Gastrocnemius medialis (tissue), 4 donors: ENCODE measurements at places on chromosomes 2 and 18. TPM values are rescaled to one million over a fixed set of nuclear protein-coding genes. Genes with fewer than 3 reads are reported as not detected.

- H3K4me3 ChIP-seq = peak overlapping the region; percentile 91
- peaks cover 8% of the 10 kb centered on the region for H3K4me1 ChIP-seq
- no peak for DNase-seq
Observed at GRCh38 chr2:47403609-47404193, 745 bp downstream of the MSH2 start.

Gene AMER3
- not detected for total RNA-seq

- no peaks in the 10 kb centered on the region for H3K4me1 ChIP-seq
- H3K36me3 ChIP-seq = peaks cover 72% of the 10 kb centered on the region
- no peaks in the 10 kb centered on the region for H3K27me3 ChIP-seq
- no peak overlapping the region for H3K4me3 ChIP-seq
Observed at GRCh38 chr2:241659150-241659739, 21.8 kb downstream of the ATG4B start.

DNA sequence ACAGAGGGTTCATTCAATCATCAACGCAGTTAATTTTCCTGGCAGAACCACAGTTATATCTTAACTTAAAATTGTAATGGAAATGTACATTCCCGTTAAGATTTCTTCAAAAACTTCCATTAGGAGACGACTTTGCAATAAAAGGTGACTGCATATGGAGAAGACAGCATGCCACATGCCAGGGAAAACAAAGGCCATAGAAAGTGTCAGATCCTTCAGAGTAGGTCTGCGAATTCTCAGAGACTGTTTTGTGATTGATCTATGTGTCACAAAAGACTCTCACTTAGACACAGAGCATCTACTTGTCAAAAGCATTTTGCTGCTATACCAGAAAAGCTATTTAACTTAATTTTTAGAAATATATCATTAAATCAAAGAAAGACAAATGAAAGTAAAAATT lies 274.6 kb downstream of the DPP10 start:
- no peaks in the 10 kb centered on the region for H3K27me3 ChIP-seq
- H3K4me1 ChIP-seq = no peaks in the 10 kb centered on the region
- DNase-seq = no peak
- no peak overlapping the region for H3K4me3 ChIP-seq

- H3K27me3 ChIP-seq = no peaks in the 10 kb centered on the region
- H3K4me1 ChIP-seq = peaks cover 81% of the 10 kb centered on the region
- H3K36me3 ChIP-seq = no peaks in the 10 kb centered on the region
- DNase-seq = peak; percentile 83
- H3K4me3 ChIP-seq = peak overlapping the region; percentile 2
Observed at GRCh38 chr2:46547223-46548102, 68.1 kb downstream of the TMEM247 start.

GRCh38 chr2:176763130-176763529 lies 449.5 kb upstream of the HNRNPA3 start:
- H3K27ac ChIP-seq = no peak overlapping the region
- no peaks in the 10 kb centered on the region for H3K27me3 ChIP-seq
- no peak for DNase-seq
